ENCODE measurements at places on chromosomes 3 and 15.

- DNase-seq: no peak
- H3K27me3 ChIP-seq: no peaks in the 10 kb centered on the region
- H3K27ac ChIP-seq: no peak overlapping the region
- no peaks in the 10 kb centered on the region for H3K36me3 ChIP-seq
- no peak overlapping the region for H3K4me3 ChIP-seq
- H3K4me1 ChIP-seq: peaks cover 43% of the 10 kb centered on the region
Observed at GRCh38 chr15:48267766-48268165, 61.7 kb downstream of the SLC12A1 start.

DNA sequence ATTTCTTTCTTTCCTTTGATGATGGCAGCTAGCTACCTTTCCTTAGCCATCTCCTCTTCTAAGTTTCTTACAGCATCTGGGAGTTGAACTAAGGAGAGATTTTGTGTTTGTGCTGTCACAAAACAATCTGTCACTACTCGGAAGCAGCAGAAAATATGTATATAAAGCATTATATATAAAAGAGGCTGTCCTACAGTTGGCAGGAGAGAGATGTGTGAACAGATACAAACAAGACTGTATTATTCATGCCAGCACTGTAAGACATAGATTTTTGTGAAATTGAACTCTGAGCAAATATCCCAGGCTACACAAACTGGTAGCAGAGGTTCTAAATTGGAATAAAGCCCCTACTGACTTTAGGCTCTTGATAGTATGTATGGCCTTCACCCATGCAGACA, 577.5 kb upstream of the NECTIN3 start:
- peaks cover 19% of the 10 kb centered on the region for H3K4me1 ChIP-seq
- DNase-seq: no peak
- H3K27me3 ChIP-seq: no peaks in the 10 kb centered on the region
- H3K27ac ChIP-seq: no peak overlapping the region
- no peak overlapping the region for H3K4me3 ChIP-seq

GRCh38 chr3:84567796-84568195, 391.0 kb upstream of the CADM2 start:
- H3K4me3 ChIP-seq: no peak overlapping the region
- no peaks in the 10 kb centered on the region for H3K4me1 ChIP-seq
- no peaks in the 10 kb centered on the region for H3K27me3 ChIP-seq
- DNase-seq: no peak
- no peak overlapping the region for H3K27ac ChIP-seq
- H3K36me3 ChIP-seq: no peaks in the 10 kb centered on the region

GRCh38 chr3:162601101-162601670, 1104.6 kb downstream of the OTOL1 start:
- H3K4me1 ChIP-seq: peaks cover 50% of the 10 kb centered on the region
- peaks cover 59% of the 10 kb centered on the region for H3K36me3 ChIP-seq
- no peak overlapping the region for H3K27ac ChIP-seq
- no peak for DNase-seq
- no peak overlapping the region for H3K4me3 ChIP-seq
- no peaks in the 10 kb centered on the region for H3K27me3 ChIP-seq

- H3K36me3 ChIP-seq: no peaks in the 10 kb centered on the region
- H3K4me1 ChIP-seq: peaks cover 3% of the 10 kb centered on the region
- no peak overlapping the region for H3K27ac ChIP-seq
Observed at GRCh38 chr3:80094589-80094988, 326.8 kb upstream of the ROBO1 start.

DNA sequence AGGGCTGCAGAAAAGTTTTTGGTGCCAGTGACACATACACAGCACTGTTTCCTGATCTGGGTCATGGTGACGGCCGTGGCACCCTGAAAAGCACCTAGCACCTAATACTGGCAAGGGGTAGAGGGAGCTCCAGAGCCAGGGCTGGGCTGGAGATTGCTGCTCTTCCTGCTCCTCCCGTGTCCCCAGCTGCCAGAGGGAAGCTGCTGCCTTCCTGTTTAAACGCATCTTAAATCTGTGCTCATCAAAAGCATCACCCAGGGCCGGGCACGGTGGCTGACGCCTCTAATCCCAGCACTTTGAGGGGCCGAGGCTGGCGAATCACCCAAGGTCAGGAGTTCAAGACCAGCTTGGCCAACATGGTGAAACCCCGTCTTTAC, 156.7 kb upstream of the MEF2A start:
- H3K27ac ChIP-seq: no peak overlapping the region
- H3K36me3 ChIP-seq: no peaks in the 10 kb centered on the region
- H3K4me1 ChIP-seq: peaks cover 4% of the 10 kb centered on the region
- DNase-seq: peak; percentile 65
- H3K4me3 ChIP-seq: no peak overlapping the region
- H3K27me3 ChIP-seq: no peaks in the 10 kb centered on the region

DNA sequence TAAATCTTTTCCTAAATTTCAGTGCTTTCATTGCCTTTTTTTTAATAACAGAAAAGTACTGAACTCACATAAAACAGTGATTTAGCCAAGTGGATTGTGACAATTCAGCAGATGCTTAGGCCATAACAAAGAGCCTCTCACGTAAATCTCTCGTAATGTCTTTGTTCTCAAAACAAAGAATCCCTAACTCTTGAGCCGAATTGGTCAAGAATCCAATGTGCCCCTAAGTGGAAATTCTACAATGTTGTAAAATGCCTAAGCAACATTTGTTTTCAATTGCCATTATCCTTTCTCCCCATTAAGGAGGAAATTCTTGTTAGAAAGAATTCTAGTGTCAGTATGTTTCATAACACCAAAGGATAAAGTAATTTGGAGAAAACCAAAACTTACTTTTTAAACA, 235.7 kb upstream of the THBS1 start:
- H3K27me3 ChIP-seq: no peaks in the 10 kb centered on the region
- H3K4me3 ChIP-seq: no peak overlapping the region
- H3K27ac ChIP-seq: peak overlapping the region; percentile 65
- DNase-seq: no peak
- H3K4me1 ChIP-seq: peaks cover 24% of the 10 kb centered on the region
- peaks cover 15% of the 10 kb centered on the region for H3K36me3 ChIP-seq

GRCh38 chr15:99181545-99181971, 67.8 kb downstream of the TTC23 start:
- peaks cover 22% of the 10 kb centered on the region for H3K36me3 ChIP-seq
- no peaks in the 10 kb centered on the region for H3K27me3 ChIP-seq
- H3K4me1 ChIP-seq: peaks cover 30% of the 10 kb centered on the region

DNA sequence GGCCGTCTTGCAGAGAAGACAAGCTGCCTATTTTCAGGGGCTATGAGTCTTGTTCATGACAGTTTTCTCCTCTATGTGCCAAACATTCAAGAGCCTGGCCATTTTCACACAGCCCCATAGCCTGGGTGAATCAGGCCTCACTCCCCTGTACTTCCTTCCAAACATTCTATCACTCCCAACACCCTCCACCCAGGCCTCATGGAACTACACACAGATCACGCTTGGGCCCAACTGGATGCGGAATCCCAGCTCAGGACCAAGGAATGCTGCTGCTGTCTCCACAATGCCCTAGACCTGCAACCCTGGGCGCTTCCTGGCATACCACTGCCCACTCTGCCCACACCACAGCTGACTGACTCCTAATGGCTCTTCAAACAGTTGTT, 39.4 kb upstream of the PCSK6 start:
- no peaks in the 10 kb centered on the region for H3K27me3 ChIP-seq
- no peak overlapping the region for H3K27ac ChIP-seq
- peaks cover 10% of the 10 kb centered on the region for H3K4me1 ChIP-seq

Measured in WTC11 (cell line).